ENCODE measurements at places on chromosomes 3 and 15.

GRCh38 chr3:176430244-176431037 is 766.8 kb downstream of the TBL1XR1 start:
- no peak for DNase-seq

- no peak for DNase-seq
Observed at GRCh38 chr3:10228248-10228950, 19.9 kb upstream of the TATDN2 start.

- DNase-seq = no peak
Observed at GRCh38 chr3:50163572-50164455, 8.7 kb downstream of the SEMA3F start.

DNA sequence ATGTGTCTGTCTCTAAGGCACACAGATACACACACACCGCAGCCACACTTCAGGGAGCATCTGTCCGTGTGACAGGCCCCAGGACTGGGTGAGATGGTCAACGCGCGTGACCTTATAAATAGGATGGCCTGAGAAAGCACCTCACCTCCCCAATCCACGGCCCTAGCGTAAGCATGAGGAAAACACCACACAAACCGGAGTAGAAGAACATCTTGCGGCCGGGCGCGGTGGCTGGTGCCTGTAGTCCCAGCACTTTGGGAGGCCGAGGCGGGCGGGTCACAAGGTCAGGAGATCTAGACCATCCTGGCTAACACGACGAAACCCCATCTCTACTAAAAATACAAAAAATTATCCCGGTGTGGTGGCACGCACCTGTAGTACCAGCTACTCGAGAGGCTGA is 1.6 kb downstream of the NIPA1 start:
- DNase-seq = no peak

GRCh38 chr3:115040246-115040645 is 106.8 kb downstream of the ZBTB20 start:
- DNase-seq = no peak

GRCh38 chr3:137011153-137011552 is 53.4 kb downstream of the IL20RB start:
- DNase-seq = no peak

GRCh38 chr3:62493109-62493801 is 119.9 kb upstream of the FEZF2 start:
- no peak for DNase-seq
